ENCODE measurements at places on chromosomes 6 and 20.
A peak's percentile ranks its signal among the peaks of the same experiment; 100 is the strongest.

- peak; percentile 62 for DNase-seq
Measured at GRCh38 chr6:90295854-90296340, 746 bp downstream of the BACH2 start.

DNA sequence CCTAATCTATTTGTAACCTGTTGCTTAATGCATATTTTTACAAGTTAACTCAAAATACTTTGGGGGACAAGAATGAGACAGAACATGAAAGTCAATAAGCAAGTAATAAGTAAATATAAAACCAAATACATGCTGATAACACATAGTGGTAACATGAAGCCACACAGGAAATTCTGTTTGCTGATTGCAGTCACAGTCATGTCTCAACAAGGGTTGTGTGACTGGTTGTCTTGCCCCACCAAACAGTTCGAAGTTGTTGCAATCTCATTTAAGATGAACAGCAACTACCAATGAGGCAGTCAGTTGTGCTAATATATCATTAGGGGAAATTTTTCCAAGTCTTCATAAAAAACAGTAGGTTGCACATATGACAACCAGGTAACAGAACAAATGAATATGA, 14.5 kb downstream of the CD24 start:
- DNase-seq = no peak

DNA sequence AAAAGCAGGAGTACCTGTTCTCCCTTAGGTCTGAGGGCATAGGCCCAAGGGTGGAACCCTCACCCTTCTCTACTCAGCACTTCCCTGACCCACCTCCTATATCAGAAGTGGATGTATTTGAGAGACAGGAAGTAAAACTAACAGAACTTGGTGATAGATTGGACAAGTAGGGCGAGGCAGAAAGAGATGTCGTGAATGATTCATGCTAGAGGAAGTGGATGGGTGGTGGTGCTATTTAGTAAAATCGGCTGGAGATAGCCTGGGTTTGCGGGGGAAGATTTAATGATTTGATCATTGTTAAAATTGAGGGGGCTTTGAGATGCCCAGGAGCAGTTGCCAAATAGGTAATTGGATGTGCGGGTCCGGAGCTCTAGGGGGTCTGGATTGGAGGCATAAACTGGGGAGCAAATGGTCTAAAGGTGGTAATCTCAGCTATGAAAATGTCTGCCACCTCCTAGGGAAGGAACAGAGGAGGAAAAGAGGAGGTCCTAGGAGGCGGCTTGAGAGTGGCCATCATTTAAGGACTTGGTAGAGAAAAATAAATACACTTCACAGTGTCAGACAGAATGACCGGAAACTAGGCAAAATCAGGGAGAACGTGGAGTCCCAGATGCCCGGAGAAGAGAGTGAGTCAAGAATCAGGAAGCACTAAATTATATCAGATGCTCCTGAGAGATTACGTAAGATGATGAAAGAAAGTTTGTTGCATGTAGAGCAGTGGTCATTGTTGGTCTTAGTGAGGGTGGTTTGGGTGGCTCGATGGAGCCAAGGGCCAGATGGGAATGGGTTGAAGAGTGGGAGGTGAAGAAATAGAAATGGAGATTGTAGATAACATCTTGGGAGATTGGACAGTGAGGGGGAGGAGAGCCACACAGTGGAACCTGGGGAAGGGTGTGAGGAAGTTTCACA, 142.0 kb downstream of the CEP57L1 start:
- DNase-seq = no peak

DNA sequence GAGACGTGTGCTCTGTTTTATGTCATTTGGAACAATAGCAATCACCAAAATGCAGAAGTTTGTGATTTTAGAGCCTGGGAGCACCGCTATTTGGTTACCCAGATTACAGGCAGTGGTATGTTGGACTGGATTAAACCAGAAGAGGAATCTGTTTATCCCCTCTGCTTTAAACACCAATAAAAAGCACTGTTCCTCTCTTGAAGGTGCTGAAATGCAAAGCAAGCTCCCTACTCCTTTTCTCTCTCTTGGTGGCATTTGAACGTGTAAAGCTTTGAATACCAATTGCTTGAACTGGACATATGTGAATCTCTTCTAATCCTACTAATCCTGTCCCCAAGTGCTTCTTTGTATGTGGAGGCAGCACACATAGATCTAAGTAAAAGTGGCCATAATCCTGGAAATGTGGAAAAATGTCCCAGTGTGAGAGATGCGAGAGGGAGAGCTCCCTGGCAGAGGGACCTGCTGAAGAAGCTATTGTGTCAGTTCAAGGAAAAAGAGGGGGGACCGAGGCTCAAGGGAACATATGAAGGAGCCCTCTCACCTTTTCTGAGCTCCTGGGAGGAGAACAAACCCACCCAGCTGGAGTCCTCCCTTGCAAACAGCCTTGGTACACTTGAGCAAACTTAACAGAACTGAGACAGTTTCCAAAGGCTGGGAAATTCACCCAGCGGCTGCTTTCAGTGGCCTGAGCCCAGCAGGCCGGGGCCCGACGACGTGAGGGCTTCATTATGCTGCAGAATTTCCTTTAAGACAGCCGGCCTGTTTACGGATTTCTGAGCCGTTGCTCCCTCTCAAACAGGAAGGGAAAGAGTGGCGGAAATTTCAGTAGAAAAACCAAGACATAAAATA, 18.8 kb upstream of the OLIG3 start:
- DNase-seq = no peak

DNA sequence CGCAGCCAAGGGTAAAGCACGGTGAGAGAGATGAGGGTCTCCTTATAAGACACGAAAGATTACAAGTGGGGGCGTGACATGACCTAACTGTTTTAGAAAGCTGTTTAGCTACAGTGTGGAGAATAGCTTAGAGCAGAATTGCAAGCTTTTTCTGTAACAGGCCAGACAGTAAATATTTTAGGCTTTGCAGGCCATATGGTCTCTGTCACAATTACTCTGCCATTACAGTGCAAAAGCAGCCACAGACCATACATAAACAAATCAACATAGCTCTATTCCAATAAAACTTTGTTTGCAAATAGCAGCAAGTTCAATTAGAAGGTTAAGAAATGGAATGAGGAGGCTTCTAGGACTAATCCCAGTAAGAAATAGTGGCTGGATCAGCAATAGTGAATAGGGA, 16.8 kb downstream of the PGM3 start:
- no peak for DNase-seq

DNA sequence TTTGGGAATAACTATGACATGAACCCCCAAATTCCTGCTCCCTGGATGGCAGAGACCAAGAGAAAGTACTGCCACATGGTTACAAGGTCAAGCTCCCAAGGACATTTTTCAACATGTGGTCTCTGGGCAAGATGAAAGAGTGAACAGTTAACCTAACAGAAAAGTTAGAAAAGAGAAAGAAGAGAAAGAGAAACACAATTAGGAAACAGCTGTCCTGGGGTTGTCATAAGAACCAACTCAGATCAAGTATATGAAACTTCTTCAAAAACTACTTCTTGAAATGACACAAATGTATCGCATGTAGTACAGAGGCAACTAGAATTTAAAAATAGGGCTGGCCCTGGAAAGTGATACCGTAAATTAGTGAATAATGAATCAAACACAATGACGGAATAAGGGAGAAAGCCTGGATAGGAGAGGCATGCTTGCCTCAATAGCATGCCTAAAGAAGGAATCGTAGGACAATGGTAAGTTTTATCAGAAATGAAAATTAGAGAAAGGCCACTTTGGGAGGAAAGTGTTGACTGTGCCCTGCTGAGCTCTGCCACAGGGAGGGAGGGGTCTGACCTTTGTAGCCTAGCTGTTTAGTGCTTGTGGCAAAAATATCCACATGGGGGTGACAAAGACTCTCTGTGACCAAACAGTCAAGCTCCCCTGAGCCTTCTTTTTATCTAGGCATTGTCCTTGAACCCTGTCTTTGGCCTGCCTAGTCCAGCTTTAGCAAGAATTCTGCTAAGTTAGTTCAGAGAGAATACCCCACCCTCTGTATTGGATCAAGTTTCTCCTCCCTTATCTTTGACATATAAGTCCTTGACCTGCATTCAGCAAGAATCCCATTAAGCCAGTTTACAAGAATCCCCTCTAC, 4.3 kb upstream of the DCBLD1 start:
- DNase-seq = no peak

DNA sequence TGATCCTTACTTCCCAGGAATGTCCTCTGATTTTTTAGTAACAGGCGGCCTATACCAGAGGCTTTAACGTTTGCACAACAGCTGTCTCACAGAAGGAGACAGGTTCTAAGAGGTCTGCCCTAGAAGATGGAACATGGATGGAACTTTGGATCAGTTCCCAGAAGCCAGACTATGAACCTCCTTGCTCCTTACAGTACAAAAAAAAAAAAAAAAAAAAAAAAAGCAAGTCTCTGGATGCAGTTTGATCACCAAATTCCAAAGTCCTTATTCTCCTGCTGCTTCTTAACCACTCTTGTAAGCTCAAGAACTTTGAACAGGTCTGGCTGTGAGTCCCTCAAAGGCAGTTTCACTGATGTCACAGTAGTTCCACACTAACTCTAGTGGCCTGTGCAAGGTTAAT, 2.0 kb upstream of the TRMT11 start:
- DNase-seq = no peak

DNA sequence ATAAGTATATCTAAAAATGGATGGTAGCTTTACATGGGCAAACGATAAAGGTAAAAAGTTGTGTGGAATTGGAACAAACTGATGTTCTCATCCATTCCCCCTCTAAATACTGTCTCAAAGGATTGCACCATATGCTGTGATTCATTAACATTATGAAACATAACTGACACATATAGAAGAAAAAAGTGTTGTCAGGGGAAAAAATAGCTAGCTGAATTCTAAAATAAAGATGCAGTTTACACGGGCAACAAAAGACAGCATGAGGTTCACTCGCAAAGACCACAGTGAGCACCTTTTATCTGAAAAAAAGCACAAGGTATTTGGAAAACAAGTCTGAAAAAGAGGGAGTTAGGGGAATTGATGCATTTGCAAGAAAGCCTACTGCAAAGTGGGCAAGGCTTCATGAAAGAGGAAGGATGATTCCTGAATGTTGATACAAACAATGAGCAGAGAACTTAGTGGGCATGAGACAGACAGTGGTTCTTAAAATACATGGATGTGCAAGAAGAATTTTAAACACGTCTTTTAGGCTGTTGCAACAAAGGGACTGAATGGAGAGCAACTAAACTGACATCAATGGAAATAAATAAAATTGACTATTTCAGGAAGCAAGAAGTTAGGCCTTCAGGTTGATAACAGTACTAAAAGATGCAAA, 280.9 kb downstream of the KIF16B start:
- no peak for DNase-seq

- no peak for DNase-seq
Measured at GRCh38 chr6:128763599-128764300, 119.2 kb upstream of the LAMA2 start.

GRCh38 chr20:16004108-16004854, 569.0 kb downstream of the KIF16B start:
- no peak for DNase-seq

- no peak for DNase-seq
Measured at GRCh38 chr20:51578145-51578459, 35.6 kb upstream of the NFATC2 start.

DNA sequence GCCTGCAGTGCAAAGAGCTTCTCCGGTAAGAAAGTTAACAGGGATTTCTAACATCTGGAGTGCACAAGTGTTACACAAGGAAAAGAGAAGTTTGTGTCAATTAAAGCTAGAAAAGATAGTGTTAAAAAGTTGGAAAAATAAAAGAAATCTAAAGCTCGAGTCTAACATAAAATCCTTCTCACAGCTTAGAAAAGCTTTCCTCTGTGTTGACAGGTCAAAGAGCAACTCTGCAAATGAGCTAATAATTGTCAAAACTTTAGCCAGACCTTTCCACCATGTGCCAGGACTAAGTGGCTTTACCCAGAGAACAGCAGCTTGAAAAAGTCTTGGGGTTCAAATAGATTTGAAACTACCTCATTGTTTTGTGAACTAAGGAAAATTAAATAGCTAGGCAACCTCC, 14.8 kb downstream of the PTPRK start:
- DNase-seq = no peak

GRCh38 chr20:21101453-21101931, 4.7 kb downstream of the LINC00237 start:
- no peak for DNase-seq

GRCh38 chr6:35377002-35377401, 34.6 kb downstream of the PPARD start:
- DNase-seq = no peak

DNA sequence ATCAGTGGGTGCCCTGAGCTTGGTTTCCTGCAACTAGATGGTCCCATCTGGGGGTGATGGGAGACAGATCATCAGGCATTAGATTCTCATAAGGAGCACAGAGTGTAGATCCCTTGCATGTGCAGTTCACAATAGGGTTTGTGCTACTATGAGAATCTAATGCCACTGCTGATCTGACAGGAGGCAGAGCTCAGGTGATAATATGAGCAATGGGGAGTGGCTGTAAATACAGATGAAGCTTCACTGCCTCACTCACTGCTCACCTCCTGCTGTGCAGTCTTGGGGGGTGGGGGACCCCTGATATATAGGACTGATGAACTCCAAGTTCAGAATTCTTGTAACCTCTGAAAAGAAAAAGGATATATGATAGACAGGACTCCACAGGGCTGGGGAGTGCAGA, 108.0 kb downstream of the RIN2 start:
- DNase-seq = no peak

- no peak for DNase-seq
Measured at GRCh38 chr20:63052571-63053431, 46.0 kb upstream of the BHLHE23 start.

- no peak for DNase-seq
Measured at GRCh38 chr6:5707281-5708045, 299.3 kb downstream of the NRN1 start.

DNA sequence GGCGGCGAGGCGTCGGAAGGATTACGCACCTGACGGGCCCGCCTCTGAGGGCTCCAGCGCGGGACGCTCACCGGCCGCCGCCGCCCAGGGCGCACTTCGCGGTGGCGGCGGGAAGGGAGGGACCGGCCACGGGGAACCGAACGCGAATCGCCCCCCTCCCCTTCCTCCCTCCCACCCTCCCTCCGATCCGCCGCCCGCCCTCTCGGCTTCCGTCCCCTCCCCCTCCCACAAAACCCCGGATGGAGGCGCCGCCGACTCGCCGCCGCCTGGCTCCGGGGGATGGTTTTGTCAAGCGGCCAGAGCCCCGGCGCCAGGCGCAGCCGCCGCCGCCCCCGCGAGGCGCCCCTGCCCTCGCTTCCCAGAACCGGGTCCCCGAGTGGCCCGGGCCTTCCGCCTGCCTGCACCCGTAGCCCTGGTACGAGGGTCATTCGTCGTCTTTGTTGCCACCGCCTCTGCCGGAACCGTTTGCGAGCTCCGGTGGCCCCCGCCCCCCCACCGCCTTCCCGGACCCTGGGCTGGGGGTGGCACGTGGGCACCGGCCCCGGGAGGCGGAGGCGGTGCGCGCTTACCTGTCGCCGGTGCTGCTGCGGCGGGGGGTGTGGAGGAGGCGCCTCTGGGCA, 398 bp downstream of the ZBTB2 start:
- peak; percentile 72 for DNase-seq

DNA sequence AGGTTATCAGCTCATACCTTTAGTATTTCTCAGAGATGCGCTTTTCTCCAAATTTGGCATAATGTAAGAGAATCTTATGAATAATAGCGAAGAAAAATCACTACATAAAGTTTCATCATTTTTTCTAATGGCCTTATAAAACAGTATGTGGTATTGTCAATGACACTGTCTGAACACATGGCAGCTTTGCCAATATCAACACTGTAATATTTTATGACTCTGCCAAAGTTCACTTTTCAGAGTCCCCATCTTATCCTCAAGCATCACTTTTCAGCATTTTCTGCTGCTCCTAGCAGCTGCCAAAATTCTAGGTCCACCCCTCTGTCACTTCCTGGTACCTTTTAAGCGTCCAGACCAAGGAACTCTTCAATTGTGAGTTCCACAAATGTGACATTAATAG, 171.5 kb upstream of the C6orf118 start:
- DNase-seq = no peak

All from activated T-cell treated with anti-CD3 and anti-CD28 coated beads for 48 hours (primary cell).